ENCODE measurements at places on chromosomes 12 and 14.

- no peak for DNase-seq
These were observed 273.6 kb upstream of the PWP1 start for GRCh38 chr12:107411792-107412535.

GRCh38 chr14:104110491-104111209, 25.1 kb downstream of the ASPG start:
- DNase-seq = no peak

- no peak for DNase-seq
These were observed 13.1 kb upstream of the ITGA5 start for GRCh38 chr12:54431911-54432814.

DNA sequence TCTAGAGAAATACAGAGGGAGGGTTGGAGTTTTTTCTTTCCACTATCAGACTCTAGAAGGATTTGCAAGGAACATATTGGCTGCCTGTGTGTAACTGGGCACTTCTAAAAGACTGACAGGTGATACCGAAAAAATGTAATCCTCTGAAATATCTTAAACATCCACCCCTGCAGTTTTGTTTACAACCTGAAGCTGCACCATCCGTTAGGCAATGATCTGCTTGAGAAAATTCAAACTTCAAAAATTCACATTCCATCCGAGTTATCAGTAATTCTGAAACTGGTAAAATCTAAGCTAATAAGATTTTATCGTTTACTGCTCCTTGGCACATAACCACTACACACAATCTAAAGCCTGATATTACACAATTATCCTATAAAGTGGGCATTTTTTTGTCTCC, 528.6 kb downstream of the FUT8 start:
- DNase-seq = no peak

DNA sequence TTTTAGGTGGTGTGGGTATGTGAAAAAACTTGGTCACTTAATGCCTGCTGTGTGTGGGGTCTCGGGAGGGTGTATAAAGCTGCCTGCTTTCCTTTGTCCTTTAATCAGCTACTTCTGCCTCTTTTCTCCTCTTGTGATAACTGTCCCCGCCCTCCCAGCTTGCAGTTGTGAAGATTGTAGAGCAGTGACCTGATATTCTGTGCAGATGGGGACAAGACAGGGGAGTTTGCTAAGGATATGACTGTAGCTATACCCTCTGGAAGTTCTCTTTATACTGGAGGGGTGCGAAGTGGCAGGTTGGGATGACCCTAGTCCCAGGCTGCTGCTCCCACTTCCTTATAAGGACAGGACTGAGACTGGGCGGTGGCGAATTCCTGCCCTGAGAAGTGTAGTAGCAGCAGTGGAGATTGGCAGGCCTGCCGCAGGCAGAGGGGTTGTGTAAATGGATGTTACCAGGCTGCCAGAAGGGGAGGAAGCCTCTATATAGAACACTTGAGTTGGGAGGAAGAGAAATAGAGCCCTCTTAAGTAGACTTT, 835 bp downstream of the MYL6 start:
- DNase-seq = peak; percentile 54

DNA sequence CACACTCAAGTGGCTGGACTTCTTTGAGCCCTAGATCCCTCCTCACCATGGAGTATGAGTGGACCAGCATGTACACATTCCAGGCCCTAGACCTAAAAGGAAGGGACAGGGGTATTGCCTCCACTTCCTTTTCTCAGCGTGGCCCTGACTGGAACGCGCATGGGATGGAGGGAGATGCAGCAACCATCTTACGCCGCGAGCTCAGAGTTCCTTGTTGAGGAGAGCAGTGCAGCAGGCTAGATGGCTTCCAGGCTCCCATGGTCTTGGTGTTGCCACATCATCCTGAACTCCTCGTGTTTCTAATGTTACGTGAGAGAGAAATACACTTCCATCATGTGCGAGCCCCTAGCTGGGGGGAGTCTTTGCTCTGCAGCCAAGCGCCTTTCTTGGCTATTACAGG, 61.8 kb upstream of the DIO3 start:
- DNase-seq = no peak

DNA sequence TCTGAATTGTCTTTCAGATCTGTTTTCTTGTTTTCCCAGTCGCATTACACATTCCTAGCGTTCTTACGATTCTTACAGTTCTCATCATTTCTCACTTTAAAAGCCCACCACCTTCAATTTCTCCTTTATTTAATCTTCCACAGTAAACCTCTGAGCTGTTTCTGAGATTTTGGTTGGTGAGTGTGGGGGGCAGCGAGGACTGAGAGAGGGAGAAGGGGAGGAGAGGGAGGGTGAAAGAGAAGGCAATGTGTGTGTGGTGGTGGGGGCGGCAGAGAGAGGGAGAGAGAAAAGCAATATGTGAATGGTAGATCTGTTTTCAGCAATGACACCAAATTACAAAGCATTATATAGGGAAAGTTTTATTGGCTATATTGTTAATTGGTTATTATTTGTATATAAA, 282.6 kb downstream of the SOX5 start:
- DNase-seq = no peak

GRCh38 chr12:14774906-14775635, 28.2 kb downstream of the WBP11 start:
- DNase-seq = peak; percentile 57

DNA sequence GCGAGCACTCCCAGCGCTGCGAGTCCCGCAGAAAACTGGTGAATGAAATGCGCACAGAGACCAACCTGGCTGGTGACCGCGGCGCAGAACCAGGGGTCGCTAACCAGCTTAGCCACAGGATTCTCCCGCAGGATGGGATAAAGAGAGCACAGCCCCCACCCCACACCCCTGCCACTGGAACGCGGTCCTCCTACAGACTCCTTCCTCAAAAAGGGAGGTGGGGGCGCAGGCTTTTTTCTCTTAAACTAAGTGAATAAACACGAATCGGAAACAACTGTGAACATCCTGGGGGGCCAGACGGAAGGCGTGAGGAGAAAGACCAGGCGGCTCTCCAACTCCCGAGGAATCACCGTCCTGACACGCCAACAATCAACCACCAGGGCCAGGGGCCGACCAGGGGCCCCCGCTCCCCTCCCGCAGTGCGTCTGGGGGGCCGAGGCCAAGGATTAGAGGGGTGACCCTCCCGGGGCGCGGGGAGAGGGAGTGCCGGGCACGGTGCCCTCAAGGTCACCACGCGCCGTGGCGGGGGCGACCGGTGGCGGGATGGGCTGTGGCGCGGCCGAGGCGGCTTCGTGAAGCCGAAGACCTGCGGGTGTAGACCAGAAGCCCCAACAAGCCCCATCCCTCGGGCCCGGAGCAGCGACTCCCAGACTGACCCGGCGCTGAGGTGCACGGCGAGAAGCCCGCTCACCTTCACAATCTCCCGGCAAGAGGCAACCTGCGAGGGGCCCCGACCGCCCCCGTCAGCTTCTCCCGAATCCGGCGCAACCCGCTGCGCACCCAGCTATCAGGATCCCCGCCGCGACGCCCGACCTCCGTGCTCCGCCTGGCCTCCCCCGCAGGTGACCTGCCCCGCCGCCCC, 704 bp downstream of the ATP2B1 start:
- DNase-seq = peak; percentile 67

GRCh38 chr12:24494401-24494800, 454.5 kb downstream of the BCAT1 start:
- no peak for DNase-seq

DNA sequence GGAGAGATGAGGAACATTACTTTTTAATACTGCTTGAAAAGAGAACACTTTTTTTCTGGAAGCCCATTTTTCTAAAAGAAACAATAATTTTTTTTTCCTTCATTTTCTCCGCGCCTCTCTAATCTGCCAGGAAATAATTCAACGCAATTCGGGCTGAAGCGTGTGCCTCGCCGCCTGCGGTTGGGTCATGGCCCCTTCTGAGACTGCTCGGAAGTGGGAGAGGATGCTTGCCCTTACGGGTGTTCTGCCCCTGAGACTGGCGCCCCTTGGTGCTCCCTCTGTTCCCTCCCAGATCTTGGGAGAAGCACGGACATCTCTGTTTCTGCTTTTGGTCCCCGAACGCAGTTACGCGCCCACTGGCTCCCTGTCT, 332 bp upstream of the TBC1D30 start:
- no peak for DNase-seq

- no peak for DNase-seq
These were observed 221.7 kb downstream of the ATP23 start for GRCh38 chr12:58163021-58163420.

DNA sequence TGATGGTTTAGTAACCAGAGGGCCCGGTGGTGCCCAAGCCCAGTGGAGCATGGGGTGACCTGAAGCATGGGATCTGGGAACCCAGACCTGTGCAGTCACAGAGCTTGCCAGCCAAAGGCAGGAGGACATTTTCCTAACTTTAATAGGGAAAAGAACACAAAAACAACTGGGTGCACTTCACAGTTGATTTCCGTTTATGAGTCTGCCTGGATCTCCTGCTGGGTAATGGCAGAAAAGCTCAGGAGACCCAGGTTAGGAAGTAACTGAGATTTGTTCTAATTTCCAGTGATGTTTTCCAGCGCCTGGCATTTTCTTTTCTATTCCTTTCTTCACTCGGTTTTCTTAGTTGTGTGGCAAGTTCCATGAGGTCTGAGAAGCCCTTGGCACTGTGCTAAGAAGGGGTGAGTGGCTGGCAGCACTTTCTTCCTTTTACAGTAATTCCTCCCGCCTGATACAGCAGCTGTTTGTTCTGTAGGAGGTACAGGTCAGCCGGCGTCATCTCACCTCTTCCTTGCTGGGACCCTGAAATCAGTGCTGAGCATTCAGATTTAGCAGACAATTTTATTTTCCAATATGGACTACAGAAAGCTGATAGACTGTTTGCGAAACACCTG, 5.1 kb downstream of the CACNA1C start:
- no peak for DNase-seq

DNA sequence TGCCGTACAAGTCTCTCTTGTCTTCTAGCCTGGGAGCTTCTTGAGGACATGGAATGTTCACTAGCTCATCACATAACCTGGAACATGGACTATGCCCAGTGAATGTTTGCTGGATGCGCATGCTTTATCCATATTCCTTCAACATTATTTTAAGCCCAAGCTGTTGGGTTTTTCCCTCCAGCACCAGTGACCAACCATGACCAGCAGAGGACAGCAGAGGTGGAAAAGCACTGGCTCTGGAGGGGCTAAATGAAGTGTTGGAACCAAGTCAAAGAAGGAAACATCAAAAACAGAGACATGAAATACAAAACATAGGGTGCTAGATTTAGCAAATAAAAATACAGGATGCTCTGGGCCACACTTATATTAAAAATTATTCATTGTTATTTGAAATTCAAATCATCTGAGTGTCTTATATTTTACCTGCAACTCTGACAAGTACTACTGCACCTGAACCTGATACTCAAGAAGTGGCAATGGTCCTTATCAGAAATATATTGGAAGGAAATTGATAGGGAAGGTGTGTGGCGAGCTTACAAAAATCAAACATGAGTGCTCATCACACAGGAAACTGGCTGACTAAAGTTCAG, 23.1 kb upstream of the HELB start:
- DNase-seq = peak; percentile 46

DNA sequence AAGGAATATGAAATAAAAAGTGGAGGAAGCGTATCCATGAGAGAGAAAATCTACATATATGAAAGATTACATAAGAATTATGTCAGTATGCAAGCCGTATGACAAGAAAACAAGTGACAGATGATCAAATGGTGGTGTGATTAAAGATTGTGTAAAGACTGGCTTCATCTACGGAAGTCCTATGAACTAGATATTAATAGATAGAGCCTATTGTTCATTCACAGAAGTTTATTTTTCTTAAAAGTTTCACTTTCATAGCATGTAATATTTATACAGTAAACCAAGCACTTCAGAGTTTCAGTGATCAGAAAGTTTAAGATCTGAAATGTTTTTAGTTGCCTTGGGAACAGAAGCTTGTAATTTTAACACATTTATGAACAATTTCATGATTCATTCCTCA, 84.5 kb downstream of the VRK1 start:
- DNase-seq = no peak

DNA sequence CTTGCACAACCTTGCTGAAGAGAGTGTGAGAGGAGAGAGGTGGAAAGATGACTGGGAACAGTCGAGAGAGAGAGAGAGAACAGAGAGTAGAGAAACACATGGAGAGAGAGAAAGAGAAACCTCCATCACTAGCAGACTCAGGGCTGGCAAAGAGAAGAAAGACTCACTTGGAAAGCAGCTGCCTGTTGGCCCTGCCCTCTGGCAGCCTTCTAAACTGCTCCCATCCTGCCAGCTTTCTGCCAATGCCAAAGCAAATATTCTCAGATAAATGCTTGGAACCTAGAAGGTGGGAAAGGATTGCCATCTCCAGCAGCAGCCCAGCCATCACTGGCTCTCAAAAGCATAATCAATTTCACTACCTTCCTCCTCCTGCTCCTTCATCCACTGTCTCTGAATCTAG, 107.9 kb upstream of the WSCD2 start:
- DNase-seq = no peak

DNA sequence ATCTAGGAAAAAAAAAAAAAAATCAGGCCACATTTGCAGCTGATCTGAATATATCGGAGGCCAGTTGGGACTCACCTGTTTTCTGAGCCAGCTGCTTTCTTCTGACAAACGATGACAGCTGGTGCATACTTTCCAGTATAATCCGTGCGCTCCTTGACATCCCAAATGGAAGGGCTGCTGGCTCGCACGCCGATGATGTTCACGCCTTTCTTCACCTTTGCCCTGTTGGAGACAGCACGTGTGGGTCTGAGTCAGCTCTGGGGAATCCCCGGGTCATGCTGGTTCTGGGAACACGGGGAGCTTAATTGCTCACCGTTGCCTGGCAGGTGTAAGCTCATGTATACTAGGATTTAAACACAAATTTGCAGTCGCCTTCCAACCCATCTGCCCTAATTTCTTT, 372.8 kb downstream of the TMEM132D start:
- DNase-seq = no peak

- DNase-seq = peak; percentile 52
These were observed 777 bp downstream of the ASCL1 start for GRCh38 chr12:102958073-102958829.

DNA sequence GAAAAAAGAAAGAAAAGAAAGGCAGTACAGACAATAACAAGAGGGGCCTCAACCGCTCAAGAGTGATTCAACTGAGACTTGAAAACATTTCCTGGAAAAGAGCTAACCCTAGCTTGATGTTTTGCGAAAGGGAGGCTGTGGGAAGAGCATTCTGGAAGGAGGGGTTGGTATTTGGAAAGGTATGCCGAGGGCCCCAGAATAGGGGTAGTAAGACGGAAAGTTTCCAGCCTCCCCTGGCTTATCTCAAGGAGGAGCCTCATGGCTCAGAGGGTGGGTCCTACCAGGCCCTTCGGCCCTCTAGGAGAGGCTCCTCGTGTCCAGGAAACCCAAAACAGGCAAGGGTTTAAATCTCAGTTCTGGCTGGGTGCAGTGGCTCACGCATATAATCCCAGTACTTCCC, 8.4 kb downstream of the RNU4-2 start:
- DNase-seq = no peak

GRCh38 chr14:106631879-106632278, 1105.5 kb downstream of the TMEM121 start:
- no peak for DNase-seq
